ENCODE measurements at places on chromosomes 1 and 21.

- no peak for DNase-seq
Observed at GRCh38 chr1:84225646-84226045, 75.9 kb upstream of the SAMD13 start.

- DNase-seq, result no peak
Observed at GRCh38 chr1:241730031-241730430, 78.0 kb downstream of the WDR64 start.

- no peak for DNase-seq
Observed at GRCh38 chr1:30029677-30030076, 693.7 kb downstream of the MATN1 start.

DNA sequence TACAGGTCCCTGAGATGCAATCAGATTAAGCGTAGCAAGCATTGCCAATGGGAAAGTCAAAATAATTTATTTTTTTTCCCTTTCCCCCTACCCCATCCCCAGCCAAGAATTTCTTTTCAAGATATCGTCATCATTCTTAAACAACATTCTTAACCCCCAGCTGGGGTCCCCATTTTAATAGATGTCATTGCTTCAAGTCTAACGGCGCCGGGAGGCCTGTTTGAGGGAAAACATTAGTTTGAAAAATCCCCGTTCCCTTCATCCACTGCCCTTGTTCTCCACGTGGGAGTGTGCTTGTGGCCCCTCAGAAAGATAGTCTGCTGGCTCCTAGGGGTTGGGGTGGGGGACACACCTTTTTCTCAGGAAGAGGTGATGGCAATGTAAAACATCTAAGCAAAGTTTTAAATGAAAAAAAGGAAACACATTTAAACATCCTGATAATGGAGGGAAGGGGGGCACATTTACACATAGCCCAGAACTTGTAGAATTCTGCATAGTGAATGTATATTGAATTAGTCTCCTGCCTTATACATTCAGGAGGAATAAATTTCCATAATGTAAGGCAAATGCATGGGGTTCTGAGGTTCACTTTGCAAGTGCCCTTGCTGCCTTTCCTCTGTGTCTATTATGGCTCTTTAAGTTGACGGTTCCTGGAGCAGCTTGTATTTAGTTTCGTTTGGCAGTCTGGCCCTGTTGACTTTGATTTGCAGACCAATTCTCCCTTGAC, 6.8 kb downstream of the TRNP1 start:
- DNase-seq, result no peak
